ENCODE measurements at places on chromosomes 12 and 14.
A peak's percentile ranks its signal among the peaks of the same experiment; 100 is the strongest.

- no peak for DNase-seq
These were observed 154.5 kb downstream of the PHLDA1 start for GRCh38 chr12:75876832-75877762.

DNA sequence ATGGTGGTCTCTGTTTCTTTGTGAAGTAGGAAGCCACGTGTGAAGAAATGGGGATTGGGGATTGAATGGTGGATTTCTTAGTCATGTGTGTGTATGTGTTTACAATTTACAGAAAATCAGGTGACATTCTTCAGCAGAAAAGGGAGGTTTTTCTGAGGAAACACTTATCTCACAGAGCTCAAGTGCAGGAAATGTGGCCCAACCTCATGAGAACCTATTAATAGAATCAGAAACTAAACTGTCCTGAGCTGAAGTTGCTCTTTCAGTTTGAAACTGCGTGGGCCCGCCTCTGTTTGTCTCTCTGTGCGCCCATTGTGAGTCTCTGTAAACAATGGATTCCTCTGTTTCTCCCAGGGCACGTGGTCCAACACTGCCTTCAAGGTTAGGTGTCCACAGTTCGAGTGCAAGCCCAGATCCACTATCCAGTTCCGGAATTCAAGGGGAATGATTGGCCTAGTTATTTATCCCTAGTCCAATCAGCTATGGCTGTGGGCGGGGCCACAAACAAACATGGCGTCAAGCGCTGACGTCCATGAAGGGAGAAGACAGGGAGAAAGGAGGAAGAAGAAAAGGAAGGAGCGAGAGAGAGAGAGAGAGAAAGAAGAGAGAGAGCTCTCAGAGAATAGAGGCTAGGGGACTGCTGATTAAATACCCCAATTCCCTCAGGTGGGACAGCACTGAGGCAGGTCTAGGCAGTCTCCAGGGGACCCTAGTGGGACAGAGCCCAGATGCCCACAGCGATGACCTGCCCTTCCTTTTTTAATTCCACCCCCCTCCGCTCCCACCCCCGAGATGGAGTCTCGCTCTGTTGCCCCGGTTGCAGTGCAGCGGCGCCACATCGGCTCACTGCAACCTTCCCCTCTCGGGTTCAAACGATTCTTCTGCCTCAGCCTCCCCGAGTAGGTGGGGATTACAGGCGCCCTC lies 31.4 kb upstream of the C12orf76 start:
- peak; percentile 88 for DNase-seq

DNA sequence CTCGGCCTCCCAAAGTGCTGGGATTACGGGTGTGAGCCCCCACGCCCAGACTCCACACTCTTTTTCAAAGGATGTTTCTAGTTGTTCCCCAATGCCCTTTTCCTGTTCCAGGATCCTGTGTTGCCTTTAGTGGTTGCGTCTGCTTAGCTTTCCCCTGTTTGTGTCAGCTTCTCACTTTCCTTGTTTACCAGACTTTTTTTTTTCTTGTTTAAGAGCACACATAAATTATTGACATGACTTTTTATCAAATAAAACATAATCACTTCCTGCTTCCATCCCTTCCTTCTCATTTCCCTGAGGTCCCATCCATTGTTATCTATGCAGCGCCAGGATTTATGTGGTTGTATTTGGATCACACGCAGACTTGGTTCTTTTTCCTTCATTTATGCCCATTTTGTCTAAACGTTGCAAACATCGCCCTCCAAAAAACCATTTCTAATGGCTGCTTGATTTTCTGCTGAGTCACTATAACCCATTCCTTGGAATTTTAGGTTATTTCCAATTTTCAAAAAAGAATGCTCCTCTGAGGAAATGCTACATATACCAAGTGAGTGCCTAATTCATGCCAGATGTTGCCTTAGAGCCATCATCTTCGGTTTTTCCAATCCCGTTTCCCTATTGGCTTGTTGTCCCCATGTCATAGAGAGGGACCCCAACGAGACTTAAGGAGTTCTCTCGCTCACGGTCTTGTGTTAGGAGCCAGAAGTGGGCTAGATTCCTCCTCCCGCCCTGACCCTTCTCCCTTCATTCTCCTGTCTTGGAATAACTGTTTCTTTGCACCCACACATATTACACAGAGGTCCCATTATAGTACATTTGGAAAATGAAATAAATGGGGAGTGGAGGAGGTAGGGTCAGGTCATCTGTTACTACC lies 13.5 kb upstream of the CYP46A1 start:
- no peak for DNase-seq

GRCh38 chr12:88986056-88986455 lies 366.2 kb downstream of the DUSP6 start:
- no peak for DNase-seq

- no peak for DNase-seq
These were observed 244.7 kb downstream of the KCNH5 start for GRCh38 chr14:62800577-62800976.

- peak; percentile 7 for DNase-seq
These were observed 186.6 kb downstream of the DUSP6 start for GRCh38 chr12:89165703-89166102.

- no peak for DNase-seq
These were observed 197.9 kb upstream of the ALG10B start for GRCh38 chr12:38118632-38119031.

GRCh38 chr12:43278541-43278832 lies 273.5 kb downstream of the ADAMTS20 start:
- DNase-seq = no peak

DNA sequence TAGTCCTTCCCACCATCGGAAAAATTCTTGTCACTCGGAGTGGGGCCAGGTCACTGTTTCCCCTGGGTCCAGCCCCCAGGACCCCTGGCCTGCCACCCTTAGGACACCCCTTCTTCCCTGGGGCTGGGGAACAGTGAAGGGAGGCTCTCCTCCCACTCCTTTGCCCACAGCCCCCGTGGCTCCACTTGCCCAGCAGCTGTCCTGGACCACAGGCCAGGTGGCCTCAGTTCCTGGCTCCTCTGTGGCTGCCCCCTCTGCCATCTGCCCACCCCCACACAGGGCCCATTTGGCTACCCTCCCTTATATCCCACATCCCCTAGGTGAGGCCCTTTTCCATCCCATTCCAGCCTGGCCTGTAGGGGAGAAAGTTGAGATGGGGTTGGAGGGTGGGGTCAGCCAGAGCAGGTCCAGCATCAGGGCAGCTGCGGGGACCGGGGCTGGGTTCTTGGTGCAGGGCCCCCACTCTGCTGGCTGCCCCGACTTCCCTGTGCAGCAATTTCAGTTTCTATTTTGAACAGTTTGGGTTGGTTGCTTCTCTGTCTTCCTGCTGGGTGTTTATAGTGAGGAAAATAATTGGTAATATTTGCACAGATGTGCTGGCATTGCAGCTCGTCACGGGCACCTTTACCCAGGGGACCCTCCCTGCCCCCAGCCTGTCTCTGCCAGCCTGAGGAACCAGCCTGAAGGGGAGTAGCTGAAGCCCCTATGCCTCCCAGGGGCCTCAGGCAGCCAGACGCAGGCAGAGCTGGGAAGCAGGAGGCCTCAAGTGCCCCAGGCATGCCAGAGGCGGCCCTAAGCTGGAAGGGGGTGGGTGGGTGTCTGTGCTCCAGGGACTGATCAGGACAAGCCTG lies 23.4 kb downstream of the SYNDIG1L start:
- DNase-seq = peak; percentile 70

- DNase-seq = no peak
These were observed 229.2 kb upstream of the GARIN6 start for GRCh38 chr12:99418379-99418778.

DNA sequence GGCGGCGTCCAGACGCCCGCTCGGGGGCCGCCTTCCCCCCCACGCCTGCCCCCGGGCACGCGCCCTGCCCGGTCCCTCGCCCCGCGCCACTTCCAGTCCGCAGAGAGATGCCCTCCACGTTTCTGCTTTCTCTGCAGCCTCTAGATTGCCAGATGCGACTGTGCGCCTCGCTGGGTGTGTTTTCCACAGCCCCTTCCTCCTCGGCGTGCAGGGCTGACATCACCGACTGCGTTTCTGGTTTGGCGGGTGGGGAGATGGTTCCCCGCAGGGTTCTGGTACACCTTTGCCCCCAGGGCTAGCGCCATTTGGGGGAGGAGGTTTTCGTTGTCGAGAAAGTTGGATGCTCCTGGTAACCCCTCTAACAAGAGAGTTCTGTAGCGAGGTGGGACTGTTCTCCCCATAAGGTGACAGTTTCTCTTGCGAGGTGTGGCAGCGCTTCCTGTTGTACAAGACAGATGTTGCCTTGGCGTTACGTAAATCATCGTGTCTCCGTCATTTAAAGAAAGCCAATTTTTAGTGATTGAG lies 1.5 kb downstream of the CALM1 start:
- peak; percentile 86 for DNase-seq

- DNase-seq = no peak
These were observed 178.8 kb downstream of the SLC38A4 start for GRCh38 chr12:46647034-46647433.

DNA sequence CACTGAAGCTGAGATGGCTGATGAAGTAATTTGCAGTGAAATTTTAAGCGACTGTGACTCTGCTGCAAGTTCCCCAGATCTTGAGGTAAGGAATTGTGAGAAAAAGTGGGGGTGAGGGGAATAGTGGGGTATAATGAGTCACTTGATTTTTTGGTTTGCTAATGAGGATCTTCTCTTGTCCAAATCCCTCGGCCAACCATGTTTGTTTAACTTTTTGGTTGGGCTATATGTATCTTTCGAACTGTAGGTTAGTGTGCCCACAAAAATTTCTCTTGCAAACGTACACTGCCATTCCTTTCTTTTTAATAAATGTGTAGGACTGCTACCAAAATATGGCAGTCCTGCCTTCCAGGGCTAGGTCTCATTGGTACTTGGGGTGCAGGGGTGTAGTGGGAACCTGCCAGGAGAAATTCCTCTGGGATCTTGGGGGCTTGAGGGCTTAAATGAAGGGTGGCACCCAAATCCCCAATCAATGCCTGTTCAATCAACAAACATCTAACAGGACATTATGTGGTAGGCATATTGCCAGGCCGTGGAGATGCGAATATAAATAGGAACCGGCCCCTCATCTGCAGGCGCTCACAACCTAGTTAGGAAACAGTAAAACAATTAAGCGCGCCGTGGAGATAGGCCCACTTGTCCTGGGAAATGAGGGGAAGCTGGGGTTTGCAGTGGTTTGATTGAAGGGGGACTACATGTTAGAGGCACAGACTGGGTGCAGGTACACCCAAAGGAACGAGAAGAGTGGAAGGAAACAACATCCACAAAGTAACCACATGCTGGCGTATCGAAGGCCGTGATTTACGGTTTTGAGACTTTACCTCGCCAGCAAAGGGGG lies 1.3 kb upstream of the PABPN1 start:
- no peak for DNase-seq

DNA sequence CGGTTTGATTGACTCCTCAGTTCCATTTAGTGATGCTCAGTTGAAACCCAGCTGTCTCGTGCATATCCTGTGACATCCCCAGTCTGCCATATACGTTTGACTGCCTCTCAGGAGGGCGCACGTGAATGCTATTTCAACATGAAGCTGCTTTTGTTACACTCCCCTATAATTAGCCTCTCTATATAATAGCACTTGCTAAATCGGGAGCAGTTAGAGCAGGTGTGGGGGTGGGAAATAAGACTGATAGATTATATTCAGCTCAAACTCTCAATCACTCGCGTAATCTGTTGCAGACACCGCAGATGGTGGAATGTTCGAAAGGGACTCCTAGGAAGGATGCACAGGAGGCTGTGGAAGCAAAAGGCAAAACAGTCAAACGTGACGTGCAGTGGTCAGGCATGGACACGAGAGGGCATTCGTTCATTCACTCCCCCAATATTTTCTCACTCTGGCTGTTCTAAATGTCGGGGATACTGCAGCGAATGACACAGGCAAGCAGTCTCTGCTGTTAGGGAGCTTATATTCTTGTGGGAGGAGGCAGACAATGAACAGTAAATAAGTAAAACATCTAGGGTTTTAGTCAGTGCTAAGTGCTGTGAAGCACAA lies 29.8 kb downstream of the KCNA1 start:
- no peak for DNase-seq

DNA sequence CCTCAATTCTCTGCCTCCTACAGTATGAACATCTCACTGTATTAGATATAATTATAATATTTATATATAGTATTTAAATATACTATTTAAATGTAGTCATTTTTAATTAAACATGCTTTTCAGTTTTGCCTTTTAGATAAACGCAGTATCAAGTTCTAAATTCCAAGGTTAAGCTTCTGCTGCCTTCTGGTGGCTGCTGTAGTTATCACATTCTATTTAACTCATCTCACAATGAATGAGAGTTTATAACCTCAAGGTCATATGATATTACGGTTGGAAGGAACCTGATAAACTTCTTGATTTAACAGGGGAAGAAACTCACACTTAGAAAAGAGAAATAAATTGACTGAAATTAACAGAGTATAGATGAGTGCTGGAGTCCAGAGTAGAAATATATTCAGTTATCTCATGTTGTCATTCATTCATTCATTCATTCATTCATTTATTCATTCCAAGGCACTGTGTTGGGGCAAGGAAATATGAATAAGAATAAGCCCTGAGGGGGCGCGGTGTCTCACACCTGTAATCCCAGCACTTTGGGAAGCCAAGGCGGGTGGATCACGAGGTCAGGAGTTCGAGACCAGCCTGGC lies 31.9 kb downstream of the GUCY2C start:
- peak; percentile 77 for DNase-seq

DNA sequence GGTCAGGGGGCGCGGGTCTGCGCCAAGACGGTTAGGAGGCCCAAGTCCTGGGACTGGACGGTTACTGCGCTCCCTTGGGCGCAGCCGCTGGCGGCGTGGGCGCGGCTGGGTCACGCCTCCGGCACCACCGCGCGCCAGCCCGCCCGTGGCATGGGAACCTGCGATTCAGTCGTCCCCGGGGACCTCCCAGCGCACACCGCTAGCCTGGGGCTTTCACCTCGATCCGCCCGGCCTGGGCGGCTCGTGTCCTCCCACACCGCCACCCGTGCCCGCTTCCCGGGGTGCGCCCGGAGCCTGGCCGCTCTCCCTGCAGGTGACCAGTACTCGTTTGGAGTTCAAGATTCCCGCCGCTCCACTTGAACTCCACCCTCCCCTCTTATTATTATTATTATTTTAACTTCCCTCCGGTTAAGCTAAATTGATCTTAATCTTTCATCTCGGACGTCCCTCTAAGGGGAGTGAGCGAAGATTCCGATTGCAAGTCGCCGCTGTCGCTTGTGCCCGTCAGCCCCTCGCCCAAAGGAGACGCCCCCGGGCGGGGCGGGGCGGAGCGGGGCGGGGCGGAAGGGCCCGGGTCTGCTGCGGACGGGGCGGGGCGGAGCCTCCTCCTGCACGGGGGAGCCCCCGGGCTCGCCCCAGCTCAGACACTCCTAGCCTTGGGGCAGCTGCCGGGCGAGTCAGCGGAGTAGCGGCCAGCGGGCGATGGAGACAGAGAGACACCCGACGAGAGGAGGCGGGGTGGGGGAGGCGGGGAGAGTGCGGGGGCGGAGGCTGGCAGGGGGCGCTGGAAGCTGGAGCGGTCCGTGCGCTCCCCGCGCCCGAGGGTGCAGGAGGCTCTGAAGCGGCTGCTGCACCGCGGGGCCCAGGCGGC lies at the start of gene KCNMB4:
KCNMB4 (plus strand) TSS at position 643 of the 871 bp plus-strand sequence. CDS start 445 bp downstream, outside the sequence.
- DNase-seq = peak; percentile 82

Data from B cell (primary cell).